ENCODE measurements at places on chromosomes 3 and 15.

DNA sequence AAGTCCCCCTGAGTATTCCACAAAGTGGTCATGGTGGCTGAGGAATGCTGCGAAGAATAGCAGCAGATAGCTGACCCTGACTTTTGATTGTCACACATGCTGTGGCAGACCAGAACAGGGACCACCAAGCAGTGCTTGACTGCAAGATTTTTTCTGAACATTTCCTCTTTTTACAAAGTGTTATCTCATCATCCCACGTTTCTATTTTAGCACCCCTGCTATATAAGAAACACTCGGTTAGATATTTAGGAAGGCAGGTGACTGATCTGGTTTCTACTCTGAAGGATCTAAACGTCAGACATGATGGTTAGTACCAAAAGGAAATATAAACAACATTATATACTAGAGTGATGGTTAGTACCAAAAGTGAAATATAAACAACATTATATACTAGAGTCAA lies 9.1 kb downstream of the SLC25A26 start:
- DNase-seq = no peak

DNA sequence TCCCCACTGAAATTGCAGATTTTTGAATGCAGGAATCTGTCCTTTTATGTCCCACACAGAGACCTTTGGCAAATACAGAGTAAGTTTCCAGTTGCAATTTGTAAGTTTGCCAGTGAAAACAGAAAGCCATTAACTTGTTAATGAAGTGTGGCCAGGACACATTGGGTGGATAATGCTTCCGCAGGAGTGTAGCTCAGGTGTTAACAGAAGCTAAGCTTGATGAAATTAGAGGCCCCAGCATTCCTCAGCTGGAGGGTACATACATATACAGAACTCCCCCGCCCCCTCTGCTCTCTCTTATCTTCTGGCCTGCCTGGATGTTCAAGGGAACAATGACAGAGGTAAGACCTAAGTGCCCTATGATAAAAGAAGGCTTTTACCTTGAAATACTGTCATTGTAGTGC lies 8.1 kb upstream of the LRRC2 start:
- DNase-seq = no peak

DNA sequence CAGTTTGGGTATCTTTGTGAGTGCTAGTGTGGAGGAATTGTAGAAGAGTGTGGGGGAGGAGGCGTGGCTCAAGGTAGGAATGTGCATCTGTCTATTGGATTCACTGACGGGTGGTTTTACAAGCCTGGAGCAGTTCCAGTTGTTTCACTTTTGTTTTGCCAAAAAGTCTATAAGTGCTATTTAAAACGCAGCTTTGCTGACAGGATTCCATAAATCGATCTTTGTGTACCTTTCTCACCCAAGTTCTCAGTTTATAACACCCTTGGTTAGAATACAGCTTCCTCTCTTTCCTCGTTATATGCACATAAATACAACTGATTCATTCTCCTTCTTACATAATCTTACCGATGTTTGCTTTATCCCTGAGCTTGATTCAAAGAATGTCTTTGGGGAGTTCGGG lies 123.2 kb upstream of the UBE2E2 start:
- DNase-seq = no peak

- no peak for DNase-seq
These were observed 609.3 kb downstream of the AGBL1 start for GRCh38 chr15:86689006-86689405.

- DNase-seq = peak; percentile 45
These were observed 13.1 kb downstream of the FBXL22 start for GRCh38 chr15:63610209-63610841.

GRCh38 chr3:111809186-111809585 lies 49.9 kb upstream of the PHLDB2 start:
- DNase-seq = no peak

GRCh38 chr3:192170031-192170430 lies 557.3 kb downstream of the FGF12 start:
- no peak for DNase-seq

- no peak for DNase-seq
These were observed 46.2 kb downstream of the OSBPL10 start for GRCh38 chr3:31934866-31935265.

DNA sequence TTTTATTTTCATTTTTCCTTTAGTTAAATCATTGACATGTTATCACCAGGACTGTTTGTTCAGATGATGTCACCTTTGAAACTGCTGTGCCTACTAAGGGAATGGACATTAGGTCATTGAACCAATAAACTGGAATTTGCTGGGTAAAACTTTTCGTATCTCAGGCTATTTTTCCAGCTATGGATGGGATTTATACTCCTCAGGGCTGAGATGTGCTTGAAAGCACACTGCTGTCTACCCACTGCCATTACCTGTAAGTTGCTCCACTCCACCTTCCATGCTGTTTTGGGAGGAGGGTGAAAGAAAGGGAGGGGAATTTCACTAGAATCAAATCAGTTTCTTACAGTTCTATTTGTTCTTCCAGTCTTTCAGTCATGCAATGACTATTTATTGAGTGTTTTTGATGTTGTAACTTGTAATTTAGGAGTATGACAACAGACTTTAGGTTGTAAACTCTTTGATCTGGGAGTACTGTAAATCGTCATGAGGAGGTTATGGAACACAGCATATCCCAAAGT lies 11.3 kb downstream of the EHD4 start:
- no peak for DNase-seq

DNA sequence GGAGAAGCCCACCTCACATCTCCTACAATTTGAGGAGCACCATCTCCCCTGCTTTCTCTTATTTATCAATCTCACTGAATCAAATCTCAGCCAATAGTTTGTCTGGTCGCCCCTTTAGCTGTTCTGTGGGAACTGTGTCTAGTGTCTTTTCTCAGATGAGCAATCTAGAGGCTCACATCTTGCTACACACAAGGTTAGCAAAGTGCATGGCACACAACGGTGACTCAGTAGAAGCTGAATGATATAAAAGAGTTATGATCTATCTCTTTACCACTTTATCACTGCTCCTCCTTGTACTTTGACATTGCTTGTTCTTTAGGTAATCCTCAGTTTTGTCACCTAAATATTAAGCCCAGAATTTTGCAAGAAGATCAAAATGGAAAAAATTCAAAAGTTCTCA lies 16.8 kb upstream of the COLQ start:
- no peak for DNase-seq

GRCh38 chr3:11140030-11140712 lies 14.1 kb upstream of the HRH1 start:
- DNase-seq = no peak

GRCh38 chr3:177760803-177761202 lies 563.5 kb upstream of the TBL1XR1 start:
- no peak for DNase-seq

DNA sequence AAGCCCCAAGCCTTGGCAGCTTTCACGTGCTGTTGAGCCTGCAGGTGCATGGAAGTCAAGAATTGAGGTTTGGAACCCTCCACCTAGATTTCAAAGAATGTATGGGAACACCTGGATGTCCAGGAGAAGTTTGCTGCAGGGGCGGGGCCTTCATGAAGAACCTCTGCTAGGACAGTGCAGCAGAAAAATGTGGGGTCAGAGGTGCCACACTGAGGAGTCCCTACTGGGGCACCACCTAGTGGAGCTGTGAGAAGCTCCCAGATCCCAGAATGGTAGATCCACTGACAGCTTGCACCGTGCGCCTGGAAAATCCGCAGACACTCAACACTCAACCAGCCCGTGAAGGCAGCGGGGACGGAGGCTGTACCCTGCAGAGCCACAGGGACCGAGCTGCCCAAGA lies 201.6 kb downstream of the OCA2 start:
- no peak for DNase-seq

GRCh38 chr15:92883876-92884435 lies 16.2 kb upstream of the CHD2 start:
- DNase-seq = no peak

GRCh38 chr15:71114066-71114680 lies 1.1 kb upstream of the THSD4 start:
- DNase-seq = no peak

DNA sequence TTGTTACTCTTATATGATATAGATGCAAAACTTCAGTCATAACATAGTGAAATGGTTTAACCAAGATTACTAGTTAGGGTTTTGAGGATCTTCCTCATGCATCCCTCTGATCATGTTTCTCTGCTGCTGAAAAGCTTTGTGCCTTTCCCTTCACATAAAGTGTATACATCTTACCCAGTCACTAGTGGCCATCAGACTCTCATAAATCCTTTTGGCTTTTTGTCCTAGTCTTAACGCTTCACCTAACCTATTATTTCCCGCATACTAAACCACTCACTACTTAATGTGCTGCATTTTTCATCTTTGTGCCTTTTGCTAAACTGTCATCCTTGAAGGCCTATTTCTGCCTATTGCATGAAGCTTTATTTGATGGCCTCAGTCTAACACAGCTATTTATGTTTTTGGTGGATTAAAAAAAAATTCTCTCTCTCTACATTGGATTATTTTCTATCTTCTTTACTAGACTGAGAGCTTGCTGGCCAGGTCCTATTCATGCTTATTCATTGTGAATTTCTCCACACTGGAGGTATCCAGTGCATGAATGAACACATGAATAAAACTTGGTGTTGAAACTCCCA lies 717.6 kb upstream of the GOLIM4 start:
- no peak for DNase-seq

GRCh38 chr15:75720787-75721479 lies 8.3 kb upstream of the CSPG4 start:
- DNase-seq = no peak

- DNase-seq = no peak
These were observed 3.3 kb downstream of the NDUFAF3 start for GRCh38 chr3:49025005-49025792.

DNA sequence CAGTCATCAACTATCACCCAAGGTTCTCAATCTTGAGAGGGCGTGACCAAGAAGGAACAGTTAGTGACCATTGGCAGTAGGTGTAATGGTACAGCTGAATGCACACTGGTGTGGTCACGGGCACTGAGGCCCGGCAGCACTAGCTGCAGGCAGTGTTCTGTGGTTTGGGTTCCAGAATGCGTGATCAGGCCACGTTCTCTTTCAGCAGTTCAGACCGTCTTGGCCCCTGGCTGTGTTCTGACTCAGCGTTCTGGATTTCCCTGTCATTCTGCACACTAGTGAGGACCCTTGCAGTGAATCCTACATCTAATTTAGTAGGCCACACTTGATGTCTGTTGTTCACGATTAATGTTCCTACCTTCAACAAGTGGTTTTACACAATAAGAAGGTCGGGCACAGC lies 220.5 kb upstream of the SLCO3A1 start:
- no peak for DNase-seq

DNA sequence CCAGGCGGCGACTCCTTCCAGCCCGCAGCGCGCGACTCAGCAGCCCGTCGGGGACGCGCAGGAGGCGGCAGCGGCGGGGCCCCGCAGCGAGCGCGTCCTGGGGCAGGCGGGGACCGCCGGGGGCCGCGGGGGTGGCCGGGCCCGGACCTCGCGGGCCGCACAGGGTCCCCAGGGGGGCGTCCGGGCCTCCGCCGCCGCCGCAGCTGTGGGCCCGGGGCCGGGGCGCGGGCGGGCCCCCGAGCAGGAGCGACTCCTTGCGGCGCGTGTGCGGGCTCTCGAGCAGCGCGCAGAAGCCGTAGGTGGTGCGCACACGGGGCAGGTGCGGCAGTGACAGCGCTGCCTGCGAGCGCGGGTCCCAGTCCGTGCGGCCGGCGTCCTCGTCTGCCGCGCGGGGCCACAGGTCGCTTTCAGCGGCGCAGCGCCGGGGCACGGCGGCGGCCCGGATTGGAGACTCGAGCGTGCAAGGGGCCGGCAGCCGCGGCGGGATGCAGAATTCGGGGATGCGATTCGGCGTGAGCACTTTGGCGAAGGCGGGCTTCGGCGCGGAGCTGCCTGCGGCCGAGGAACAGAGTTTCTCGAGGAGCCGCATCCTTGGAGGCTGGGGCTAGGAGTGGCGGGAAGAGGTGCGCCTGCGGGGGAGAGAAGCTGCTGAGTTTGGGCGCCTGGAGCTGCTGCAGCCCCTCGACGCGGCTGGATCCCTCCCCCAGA lies 535 bp downstream of the C2CD4B start:
- DNase-seq = no peak

- DNase-seq = no peak
These were observed 100.1 kb upstream of the PROK2 start for GRCh38 chr3:71885006-71885405.

- DNase-seq = no peak
These were observed 208.4 kb upstream of the NANOGP8 start for GRCh38 chr15:35293353-35294130.

GRCh38 chr15:67105065-67105951 lies 39.9 kb downstream of the SMAD3 start:
- DNase-seq = no peak

DNA sequence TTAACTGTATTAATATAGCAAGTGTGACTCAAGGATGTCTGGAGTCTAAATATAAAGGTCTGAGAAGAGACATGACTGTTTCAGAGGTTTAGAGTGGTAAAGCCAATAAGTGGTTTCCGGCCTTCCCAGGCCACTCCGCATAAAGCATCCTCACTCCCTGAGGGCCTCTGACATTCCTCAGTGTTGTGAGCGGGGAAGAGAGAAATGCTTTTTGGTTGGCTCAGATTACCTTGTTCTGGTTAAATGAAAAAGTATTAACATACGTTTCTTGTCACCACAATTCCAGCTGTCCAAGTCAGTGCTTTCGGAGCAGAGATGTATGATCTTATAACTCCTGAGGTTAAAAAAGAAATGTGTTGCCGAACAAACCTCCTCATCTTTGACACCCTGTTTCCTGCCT lies 103.8 kb downstream of the RBMS3 start:
- no peak for DNase-seq

GRCh38 chr3:182755712-182756111 lies 37.6 kb upstream of the ATP11B start:
- no peak for DNase-seq

GRCh38 chr3:70075101-70075500 lies 75.6 kb downstream of the SAMMSON start:
- no peak for DNase-seq

DNA sequence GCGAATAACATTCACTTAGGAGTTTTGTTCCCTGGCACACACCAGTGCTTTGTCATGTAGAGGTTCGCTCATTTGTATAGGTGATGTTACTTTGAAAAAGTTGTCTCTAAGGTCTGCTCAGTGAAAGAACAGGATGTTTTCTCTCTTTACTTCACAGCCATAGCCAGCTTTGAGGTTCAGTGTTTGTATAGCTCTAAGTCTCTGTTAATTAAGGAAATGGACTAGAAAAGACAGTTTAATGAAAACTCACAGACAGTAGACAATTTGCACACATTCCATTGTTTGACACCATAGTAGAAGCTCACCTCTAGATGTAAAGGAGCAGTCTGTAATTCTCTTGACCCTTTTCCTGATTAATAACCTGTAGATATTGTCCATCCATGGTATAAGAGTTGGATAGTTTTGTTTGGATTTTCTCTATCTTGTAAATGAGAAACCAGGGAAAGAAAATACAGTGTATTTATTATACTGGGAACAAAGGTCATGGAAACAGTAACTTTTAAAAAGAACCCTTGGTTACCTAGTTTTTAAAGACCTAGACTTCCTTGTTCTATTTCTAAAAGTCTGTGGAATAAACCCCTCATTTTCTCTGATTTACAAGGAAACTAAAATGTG lies 50.4 kb downstream of the PDE8A start:
- no peak for DNase-seq

GRCh38 chr3:174397848-174398247 lies 461.3 kb upstream of the NAALADL2 start:
- DNase-seq = no peak

Measured in stimulated activated CD4-positive, alpha-beta T cell treated with anti-CD3 and anti-CD28 coated beads, TNF-alpha, amount 100 ng/mL, for 1 hour (primary cell).